ENCODE measurements at places on chromosomes 4 and X. TPM values are rescaled to one million over a fixed set of nuclear protein-coding genes. Genes with fewer than 3 reads are reported as not detected.

The REPS2 gene
- not detected for total RNA-seq

The CCKAR gene
- not detected for total RNA-seq

The PPARGC1A gene
- total RNA-seq, result not detected

DNA sequence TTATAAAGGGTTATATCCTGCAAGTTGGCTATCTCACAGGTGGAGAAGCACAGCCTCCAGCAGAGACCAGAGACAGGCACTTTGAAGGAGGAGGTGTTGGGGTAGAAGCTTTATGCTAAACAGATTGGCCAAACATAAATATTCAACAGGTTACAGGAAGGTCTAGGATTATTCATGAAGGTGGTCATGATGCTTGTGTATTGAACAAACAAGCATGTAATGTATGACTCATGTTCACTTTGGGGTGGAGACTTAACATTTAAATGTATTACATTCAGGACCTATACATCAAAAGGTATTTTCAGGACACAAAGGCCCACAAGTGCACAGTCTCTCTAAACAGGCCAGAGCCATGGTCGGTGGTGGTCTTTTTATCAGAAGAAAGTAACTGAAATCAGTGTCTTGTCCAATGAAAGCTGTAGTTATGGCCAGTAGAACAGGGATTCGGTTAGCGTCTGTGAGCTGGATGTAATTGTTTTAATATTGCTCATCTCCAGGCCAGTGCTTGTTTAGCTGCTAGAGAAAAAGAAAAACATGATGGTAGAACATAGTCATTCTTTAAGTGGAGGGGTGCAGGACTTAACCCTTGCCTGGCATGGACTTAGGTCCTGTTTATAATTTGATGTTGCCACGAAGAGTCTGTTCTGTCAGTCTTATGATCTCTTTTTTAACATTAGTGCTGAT, 555.2 kb upstream of the PCDH10 start:
- H3K27me3 ChIP-seq, result no peaks in the 10 kb centered on the region
- H3K36me3 ChIP-seq, result no peaks in the 10 kb centered on the region
- no peak overlapping the region for H3K27ac ChIP-seq
- no peak for DNase-seq

DNA sequence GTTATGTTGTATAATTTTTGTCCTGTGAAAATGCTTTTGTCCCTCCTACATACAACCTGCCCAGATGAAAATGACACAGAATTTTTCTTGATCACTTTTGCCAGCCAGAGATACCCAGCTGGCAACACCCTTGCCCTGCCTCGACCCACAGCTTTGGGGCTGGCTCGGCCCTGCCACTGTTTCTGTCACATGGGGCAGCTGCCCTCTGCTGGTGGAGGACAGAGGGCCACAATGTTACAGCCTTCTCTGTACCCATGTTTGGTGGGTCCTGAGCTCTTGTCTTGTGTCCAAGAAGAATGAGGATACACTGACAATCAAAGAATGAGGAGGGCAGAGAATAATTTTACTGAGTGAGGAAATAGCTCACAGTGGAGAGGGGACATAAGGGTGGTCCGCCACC, 31.1 kb downstream of the BMP15 start:
- H3K4me3 ChIP-seq, result no peak overlapping the region
- DNase-seq, result peak; percentile 19
- H3K27ac ChIP-seq, result no peak overlapping the region
- no peaks in the 10 kb centered on the region for H3K27me3 ChIP-seq

GRCh38 chr4:137529432-137529831, 2.9 kb downstream of the PCDH18 start:
- no peak overlapping the region for H3K4me3 ChIP-seq
- H3K27me3 ChIP-seq, result no peaks in the 10 kb centered on the region
- H3K4me1 ChIP-seq, result no peaks in the 10 kb centered on the region
- no peak overlapping the region for H3K27ac ChIP-seq

- no peaks in the 10 kb centered on the region for H3K27me3 ChIP-seq
- H3K36me3 ChIP-seq, result no peaks in the 10 kb centered on the region
- no peak overlapping the region for H3K27ac ChIP-seq
- no peak overlapping the region for H3K4me3 ChIP-seq
- DNase-seq, result peak; percentile 59
Measured at GRCh38 chr4:1356181-1356998, 9.4 kb downstream of the UVSSA start.

DNA sequence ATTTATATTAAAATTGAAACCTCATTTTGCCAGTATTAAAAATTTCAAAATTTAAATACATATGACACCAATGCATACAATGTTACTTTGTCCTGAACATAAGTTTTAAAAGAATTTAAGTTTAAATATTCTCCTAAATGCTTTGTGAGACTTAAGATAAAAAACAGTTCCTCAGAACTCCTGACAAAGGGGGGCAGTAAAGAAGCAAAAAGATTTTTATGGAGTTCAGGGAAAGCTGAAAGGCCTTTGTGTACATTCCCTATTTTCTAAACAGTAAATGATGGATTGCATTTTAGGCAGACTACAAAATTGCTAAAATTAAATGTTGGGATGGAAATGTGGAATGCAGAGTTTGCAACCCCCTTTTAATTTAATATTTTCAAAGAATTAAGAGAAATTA, 81.7 kb downstream of the SNCA start:
- no peak for DNase-seq
- H3K27ac ChIP-seq, result no peak overlapping the region
- H3K27me3 ChIP-seq, result peaks cover 6% of the 10 kb centered on the region
- no peaks in the 10 kb centered on the region for H3K36me3 ChIP-seq
- no peaks in the 10 kb centered on the region for H3K4me1 ChIP-seq

GRCh38 chrX:118717678-118718391, 9.6 kb upstream of the IL13RA1 start:
- H3K4me1 ChIP-seq, result no peaks in the 10 kb centered on the region
- DNase-seq, result no peak
- H3K27ac ChIP-seq, result no peak overlapping the region
- H3K4me3 ChIP-seq, result no peak overlapping the region
- peaks cover 2% of the 10 kb centered on the region for H3K27me3 ChIP-seq

DNA sequence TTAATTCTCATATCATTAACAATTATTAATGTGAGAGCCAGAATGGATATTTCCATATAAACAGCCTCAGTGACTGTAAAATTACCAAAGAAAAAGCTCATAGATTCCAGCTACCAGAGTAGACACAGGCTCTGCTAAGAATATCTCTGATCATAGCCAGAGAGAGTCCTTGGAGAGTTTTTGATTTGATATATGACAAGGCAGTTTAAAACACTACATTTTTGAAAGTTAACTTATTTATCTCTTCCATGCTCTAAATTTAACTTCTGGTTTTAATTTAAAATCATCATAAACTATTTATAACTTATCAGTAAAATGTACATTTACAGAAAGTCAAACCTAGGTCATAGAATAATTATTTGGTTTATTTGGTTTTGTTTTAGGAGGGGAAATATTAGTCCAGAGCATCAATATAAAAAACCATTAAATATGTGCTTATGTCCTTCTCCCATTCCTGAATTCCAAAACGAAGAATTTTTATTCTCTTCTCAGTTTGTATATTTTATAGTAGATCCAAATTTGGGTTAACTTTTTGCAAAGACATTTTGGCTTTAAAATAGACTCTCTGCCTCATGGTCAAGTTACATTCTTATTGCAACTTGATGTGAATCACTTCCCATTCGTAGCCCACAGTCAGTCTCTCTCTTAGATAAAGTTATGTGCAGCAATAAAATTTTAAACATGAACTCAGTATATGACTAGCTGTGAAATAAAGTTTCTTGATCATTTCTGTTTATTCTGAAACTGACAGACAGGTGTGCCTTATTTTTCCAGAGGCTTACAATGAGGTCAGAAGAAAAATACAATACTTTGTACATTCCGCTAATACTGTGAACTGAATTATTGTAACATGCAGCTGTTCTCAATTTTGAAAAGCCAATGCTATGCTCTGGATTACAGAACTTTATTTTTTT, 267.1 kb downstream of the PAPSS1 start:
- no peaks in the 10 kb centered on the region for H3K36me3 ChIP-seq
- H3K27me3 ChIP-seq, result peaks cover 2% of the 10 kb centered on the region
- H3K4me1 ChIP-seq, result no peaks in the 10 kb centered on the region
- no peak for DNase-seq

DNA sequence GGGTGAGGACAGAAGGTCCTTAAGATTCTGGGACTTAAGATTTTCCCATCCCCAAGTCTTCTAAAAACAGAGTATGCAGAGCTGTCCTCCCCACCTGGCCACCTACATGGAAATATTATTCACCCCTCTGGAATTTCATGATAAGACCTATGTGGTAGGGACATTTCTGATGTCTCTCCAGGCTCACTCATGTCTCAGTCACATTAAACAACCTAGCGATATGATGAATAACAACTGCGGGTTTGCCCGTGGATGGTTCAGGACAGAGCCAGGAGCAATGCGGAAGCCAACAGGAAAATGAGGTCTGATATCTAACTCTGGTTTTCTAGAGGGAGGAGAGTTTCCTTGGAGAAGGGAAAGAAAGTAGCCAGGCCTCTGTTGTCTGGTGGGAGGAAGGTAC, 47.4 kb downstream of the TEX13A start:
- H3K4me1 ChIP-seq, result no peaks in the 10 kb centered on the region
- H3K27me3 ChIP-seq, result no peaks in the 10 kb centered on the region
- no peak overlapping the region for H3K4me3 ChIP-seq

DNA sequence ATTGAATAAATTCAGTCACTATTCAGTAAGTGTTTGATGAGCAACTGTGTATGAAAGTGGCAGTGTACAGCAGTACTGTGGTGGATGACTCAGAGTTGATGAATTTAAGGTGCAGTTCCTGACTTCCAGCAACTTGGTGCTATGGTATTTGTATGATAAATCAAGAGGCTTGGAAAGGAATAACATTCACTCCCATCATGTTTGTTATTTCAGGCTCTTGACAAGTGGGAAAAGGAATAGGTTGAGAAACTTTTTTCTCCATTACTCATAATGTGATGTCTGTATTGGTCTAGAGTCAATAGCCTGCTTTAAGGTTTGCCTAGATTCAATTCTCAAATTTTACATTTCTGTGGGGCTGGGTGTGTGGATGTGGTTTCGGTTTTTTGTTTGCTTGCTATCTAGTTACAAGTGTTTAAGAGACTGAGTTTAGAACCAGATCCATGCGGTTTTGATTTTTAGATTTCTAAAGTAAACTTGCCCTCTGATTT, 35.1 kb upstream of the CYP2U1 start:
- no peak overlapping the region for H3K4me3 ChIP-seq
- no peak for DNase-seq
- no peak overlapping the region for H3K27ac ChIP-seq
- H3K4me1 ChIP-seq, result no peaks in the 10 kb centered on the region
- peaks cover 27% of the 10 kb centered on the region for H3K27me3 ChIP-seq

- no peaks in the 10 kb centered on the region for H3K4me1 ChIP-seq
- H3K4me3 ChIP-seq, result no peak overlapping the region
Measured at GRCh38 chr4:165656829-165657490, 216.1 kb upstream of the TLL1 start.

GRCh38 chr4:150318527-150318926, 240.3 kb downstream of the DCLK2 start:
- H3K4me3 ChIP-seq, result no peak overlapping the region
- H3K27me3 ChIP-seq, result no peaks in the 10 kb centered on the region
- peaks cover 8% of the 10 kb centered on the region for H3K36me3 ChIP-seq

GRCh38 chr4:82696117-82696860, 102.3 kb downstream of the SCD5 start:
- no peak overlapping the region for H3K4me3 ChIP-seq
- H3K36me3 ChIP-seq, result no peaks in the 10 kb centered on the region
- H3K4me1 ChIP-seq, result no peaks in the 10 kb centered on the region
- H3K27ac ChIP-seq, result no peak overlapping the region
- peaks cover 2% of the 10 kb centered on the region for H3K27me3 ChIP-seq
- no peak for DNase-seq

- peak; percentile 71 for DNase-seq
- H3K4me1 ChIP-seq, result peaks cover 35% of the 10 kb centered on the region
- H3K4me3 ChIP-seq, result peak overlapping the region; percentile 54
- H3K27me3 ChIP-seq, result no peaks in the 10 kb centered on the region
- peak overlapping the region; percentile 70 for H3K27ac ChIP-seq
- peaks cover 21% of the 10 kb centered on the region for H3K36me3 ChIP-seq
Measured at GRCh38 chr4:152485726-152486276, 50.1 kb downstream of the FBXW7 start.

DNA sequence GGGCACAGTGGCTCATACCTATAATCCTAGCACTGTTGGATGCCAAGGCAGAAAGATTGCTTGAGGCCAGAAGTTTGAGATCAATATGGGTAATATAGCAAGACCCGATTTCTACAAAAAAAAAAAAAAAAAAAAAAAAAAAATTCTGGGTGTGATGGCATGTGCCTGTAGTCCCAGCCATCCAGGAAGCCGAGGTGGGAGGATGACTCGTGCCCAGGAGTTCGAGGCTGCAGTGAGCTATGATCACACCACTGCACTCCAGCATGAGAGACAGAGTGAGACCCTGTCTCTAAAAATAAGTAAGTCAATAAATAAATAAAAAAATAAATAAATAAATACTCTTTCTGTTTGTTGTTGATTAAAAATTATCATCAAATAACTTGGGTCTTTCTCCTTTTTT, 62.4 kb upstream of the BMPR1B start:
- H3K4me1 ChIP-seq, result no peaks in the 10 kb centered on the region
- H3K4me3 ChIP-seq, result no peak overlapping the region
- no peaks in the 10 kb centered on the region for H3K27me3 ChIP-seq

DNA sequence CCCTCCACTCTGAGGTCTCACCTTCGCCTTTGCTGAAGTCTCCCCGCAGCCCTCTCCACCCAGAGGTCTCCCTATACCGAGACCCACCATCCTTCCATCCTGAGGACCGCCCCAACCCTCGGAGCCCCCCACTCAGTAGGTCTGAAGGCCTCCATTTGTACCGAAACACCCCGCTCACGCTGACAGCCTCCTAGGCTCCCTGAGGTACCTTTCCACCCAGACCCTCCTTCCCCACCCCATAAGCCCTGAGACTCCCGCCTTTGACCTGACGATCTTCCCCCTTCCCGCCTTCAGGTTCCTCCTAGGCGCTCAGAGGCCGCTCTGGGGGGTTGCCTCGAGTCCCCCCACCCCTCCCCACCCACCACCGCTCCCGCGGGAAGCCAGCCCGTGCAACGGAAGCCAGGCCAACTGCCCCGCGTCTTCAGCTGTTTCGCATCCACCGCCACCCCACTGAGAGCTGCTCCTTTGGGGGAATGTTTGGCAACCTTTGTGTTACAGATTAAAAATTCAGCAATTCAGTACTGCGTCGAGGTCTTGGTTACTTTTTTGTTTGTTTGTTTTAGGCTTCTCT, 5.0 kb downstream of the SOD3 start:
- DNase-seq, result no peak
- peaks cover 34% of the 10 kb centered on the region for H3K27me3 ChIP-seq
- no peaks in the 10 kb centered on the region for H3K4me1 ChIP-seq
- no peak overlapping the region for H3K27ac ChIP-seq

- H3K4me3 ChIP-seq, result no peak overlapping the region
- peaks cover 25% of the 10 kb centered on the region for H3K36me3 ChIP-seq
- DNase-seq, result no peak
- H3K27me3 ChIP-seq, result no peaks in the 10 kb centered on the region
Measured at GRCh38 chrX:154507673-154508383, 8.2 kb downstream of the FAM3A start.

Data from activated CD8-positive, alpha-beta T cell treated with anti-CD3 and anti-CD28 coated beads, Interleukin-2, amount 10 ng/mL, durations not matched to agents 7 days and 5 days (primary cell).